ENCODE measurements at places on chromosomes 2 and 18. TPM values are rescaled to one million over a fixed set of nuclear protein-coding genes. Genes with fewer than 3 reads are reported as not detected.

- DNase-seq = no peak
These were observed 119.0 kb upstream of the CYRIA start for GRCh38 chr2:16784652-16785051.

DNA sequence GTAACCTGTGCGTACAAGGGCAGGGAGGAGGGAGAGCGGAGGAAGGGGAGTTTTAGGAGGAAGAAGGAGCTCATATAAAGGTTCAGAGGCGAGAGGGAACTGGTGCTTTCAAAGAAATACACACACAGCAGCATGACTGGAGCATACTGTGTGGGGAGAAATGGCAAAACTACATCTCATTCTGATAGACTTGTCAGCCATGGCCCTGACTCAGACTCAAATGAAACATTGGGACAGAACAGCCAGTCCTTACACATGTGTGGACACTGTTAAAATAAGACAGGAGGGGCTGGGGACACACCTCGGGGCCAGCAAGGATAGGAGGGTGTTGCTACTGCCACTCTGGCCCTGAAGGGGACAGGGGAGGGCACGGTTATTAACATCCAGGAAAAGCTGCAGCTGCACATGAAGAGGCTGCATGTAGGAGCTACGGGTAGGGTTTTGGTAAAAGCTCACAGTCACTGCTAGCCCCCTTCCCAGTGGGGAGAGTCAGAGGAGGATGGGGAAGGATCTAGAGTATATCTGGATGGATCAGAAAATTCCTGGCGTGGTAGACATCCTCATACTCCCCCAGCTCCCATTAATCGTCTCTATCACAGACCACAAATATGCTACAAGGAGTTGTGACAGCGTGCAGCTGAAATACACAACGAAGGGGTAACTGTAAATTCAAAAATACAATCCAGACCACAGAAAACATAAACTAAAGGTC is 110.5 kb downstream of the GATA6 start:
- no peak for DNase-seq

- DNase-seq = no peak
These were observed 1.6 kb upstream of the LPIN1 start for GRCh38 chr2:11744631-11745394.

DPY30 gene
- total RNA-seq = 58.8 TPM

DNA sequence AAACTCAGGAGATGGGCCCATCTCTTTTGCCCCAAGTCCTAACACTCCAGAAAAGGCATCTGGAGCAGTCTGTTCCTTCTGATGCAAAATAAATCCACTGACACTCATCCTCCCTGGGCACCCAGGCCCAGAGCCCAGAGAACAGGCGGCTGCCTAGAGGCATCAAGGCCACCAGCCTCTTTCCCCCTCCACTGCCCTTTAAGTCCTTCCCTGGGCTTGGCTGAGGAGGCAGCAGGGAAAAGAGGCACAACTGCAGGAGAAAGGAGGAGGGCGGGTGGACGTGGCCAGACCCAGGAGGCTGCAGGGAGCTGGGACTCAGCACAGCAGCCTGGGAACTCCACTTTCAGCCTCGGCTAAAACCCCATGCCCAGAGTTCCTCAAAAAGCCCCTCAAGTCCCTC is 99.7 kb upstream of the ID2 start:
- DNase-seq = no peak

GRCh38 chr18:57898506-57899124 is 95.5 kb upstream of the ATP8B1 start:
- DNase-seq = no peak

NEU2 gene
- total RNA-seq = not detected

- DNase-seq = no peak
These were observed 36.7 kb downstream of the EMX1 start for GRCh38 chr2:72953976-72954375.

- no peak for DNase-seq
These were observed 98.8 kb downstream of the RHBDD1 start for GRCh38 chr2:226934546-226935201.

- no peak for DNase-seq
These were observed 104.3 kb downstream of the FAM210A start for GRCh38 chr18:13621886-13622619.

B3GNT7 gene
- 1.2 TPM for total RNA-seq

DNA sequence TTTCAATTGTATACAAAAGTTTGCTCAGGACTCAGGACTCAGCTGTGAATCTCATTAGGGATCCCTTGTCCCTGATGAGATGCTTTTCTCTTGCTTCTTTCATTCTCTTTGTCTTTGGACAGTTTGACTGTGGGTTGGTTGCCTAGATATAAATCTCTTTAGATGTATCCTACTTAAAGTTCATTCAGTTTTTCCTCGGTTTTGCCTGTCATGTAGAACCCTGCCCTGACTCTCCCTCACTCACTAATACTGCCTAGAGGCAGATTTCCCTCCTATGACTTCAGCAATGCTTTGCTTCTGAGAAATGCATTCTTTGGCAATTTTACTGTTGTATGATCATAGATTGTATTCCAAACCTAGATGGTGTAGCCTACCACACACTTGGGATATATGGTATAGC is 421.4 kb upstream of the TCF4 start:
- DNase-seq = no peak

- DNase-seq = no peak
These were observed 25.7 kb downstream of the CCBE1 start for GRCh38 chr18:59671551-59671950.

- DNase-seq = no peak
These were observed 567.8 kb upstream of the KLHL29 start for GRCh38 chr2:22817197-22817596.

DNA sequence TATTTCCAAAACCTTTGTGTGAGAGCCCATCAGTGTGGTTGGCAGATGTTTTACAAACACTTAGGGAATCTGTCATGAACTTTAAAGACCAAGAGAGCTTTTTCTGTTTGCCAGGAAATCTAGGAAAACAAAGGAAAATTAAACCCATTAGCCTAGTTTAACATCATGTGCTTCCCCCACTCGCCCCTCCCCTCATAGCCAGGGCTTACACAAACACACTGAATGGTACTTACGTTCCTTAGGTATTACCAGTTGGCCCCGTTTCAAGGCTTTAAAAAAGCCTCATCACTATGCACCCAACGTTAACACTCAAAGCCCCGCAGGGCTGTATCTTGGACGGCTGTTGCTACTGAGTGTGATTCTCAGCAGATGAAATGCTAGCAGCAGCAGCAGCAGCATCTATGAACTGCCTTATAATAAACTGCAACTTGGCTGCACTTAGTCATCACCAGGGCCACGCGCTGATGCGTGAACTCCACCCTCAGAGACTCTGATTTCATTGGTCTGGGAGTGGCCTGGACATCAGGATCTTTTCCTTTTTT is 20.1 kb upstream of the TTC39C start:
- no peak for DNase-seq

KIAA2012 gene
- 0.47 TPM for total RNA-seq

DNA sequence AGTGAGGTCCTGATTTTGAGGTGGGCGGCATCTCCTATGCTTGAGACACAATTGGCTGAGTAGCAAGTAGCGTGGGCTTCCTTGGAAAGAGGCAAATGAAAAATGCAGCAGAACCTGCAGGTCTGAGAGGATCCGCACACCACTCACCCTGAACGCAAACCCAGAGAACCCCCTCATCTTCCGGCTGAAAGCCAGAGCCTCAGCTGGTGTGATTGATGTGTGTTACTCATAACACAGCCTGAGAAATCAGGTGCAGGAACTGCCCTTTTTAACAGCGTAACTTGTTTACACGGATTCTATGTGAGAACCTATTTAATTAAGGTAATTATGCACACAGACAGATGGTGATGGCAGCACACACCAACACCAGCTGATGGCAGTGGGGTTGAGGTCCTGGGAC is 123.4 kb downstream of the MRO start:
- DNase-seq = no peak

HOXD3 gene
- total RNA-seq = not detected

DNA sequence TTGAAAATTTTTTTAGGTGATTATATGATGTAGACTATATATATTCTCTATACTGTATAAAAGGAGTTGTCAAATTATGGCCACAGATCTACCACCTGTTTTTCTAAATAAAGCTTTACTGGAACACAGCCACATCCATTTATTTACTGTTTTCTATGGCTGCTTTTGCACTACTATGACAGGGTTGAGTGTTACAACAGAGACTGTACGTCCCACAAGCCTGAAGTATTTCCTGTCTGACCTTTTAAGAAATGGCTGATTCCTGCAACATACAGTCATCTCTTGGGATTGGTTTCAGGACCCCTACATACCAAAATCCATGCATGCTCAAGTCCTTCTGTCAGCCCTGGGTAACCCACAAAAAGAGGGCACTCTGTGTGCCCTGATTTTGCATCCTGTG is 508.3 kb downstream of the TSN start:
- no peak for DNase-seq

GRCh38 chr2:187445051-187445450 is 3.0 kb downstream of the CALCRL start:
- no peak for DNase-seq

GCKR gene
- 0.16 TPM for total RNA-seq

GRCh38 chr2:218867900-218868299 is 8.3 kb downstream of the WNT6 start:
- no peak for DNase-seq

GRCh38 chr2:30721668-30722647 is 85.3 kb downstream of the CAPN13 start:
- no peak for DNase-seq

PLGLB1 gene
- 6.2 TPM for total RNA-seq

- DNase-seq = no peak
These were observed 47.3 kb upstream of the OTX1 start for GRCh38 chr2:63003351-63003750.

DNA sequence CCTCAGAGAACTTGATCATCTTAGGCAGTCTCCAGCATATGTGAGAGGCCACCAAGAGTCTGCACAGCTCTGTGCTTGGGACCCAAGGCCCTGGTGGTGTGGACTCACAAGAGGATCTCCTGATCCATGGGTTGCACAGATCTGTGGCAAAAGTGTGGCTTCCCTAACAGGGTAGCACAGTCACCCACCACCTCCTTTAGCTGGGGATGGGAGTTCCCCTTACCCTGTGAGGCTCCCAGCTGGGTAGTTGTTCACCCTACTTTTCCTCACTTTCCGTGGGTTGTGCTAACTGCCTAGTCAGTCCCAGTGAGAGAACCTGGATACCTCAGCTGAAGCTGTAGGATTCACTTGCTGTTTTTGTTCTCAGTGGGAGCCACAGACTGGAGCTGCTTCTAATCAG is 123.7 kb downstream of the FTCDNL1 start:
- DNase-seq = no peak

DNA sequence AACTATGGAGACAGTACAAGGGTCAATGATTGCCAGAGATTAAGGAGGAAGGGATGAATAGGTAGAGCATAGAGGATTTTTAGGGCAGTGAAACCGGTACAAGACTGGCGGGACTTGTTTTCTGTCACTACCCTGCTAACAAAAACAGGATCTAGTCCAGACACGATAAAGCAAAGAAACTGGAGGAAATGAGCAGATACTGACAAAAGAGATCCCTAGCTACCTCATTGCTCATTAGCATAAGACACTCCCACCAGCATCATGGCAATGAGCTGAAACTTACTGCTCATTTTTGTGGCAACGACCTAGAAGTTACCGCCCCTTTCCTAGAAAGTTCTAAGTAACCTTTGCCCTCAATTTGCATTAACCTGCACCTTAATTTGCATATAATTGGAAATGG is 131.2 kb downstream of the ETAA1 start:
- DNase-seq = no peak

DNA sequence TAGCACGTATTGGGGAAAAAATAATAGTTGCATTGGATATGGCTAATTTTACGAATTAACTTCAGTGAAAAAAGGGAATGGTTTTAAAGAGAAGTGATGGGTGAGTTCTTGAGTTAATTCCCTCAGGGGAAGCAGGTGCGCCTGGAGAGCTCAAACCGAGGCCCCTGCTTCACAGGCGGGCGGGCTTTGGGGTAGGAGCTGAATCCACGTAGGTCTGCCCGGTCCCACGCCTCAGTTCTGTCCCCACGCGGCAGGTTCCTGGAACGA is 44.1 kb downstream of the GORASP2 start:
- DNase-seq = no peak

GRCh38 chr18:65659912-65660311 is 90.9 kb upstream of the CDH7 start:
- no peak for DNase-seq

RIT2 gene
- total RNA-seq = 21.8 TPM

MYCN gene
- total RNA-seq = 75.5 TPM

GRCh38 chr2:25362434-25363145 is 20.9 kb upstream of the DNMT3A start:
- no peak for DNase-seq

DNA sequence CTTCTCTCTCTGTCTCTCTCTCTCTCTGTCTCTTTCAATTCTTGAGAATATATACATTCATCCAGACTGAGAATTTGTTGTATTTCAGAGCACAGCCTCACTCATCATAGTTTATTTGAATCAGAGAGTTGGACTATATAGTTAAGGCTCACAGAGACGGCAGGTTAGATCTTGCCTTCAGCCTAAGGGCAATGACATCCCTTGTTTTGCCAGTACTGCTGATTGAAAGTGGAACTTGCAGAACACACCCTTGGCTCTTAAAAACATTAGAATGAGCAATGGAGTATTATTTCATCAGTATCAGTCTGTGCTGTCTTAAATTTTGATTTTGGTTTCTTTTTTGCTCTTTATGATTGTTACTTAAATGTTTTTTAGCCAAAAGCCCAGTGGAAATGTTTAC is 62.0 kb upstream of the DSG1 start:
- no peak for DNase-seq

DNA sequence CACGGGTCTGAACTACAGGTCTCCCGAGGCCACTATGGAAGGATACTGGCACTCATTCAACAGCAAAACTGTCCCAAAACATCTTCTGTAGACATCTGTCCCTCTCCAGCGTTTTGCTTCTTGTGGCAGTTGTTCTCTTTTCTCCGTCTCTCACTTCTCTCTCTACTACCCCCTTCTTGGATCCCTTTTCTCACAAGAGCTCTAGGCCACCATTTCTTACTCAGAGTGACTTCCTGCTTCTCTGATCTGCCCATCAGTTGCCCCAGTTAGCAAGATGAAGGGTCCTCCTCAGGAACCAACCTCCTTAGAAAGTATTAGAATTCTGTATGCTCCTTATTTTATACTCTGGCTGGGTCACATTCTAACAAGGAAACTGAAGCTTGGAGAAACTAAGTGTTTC is 32.6 kb downstream of the BCL2 start:
- no peak for DNase-seq

- DNase-seq = no peak
These were observed 14.1 kb downstream of the MERTK start for GRCh38 chr2:111912547-111912946.

SDC1 gene
- 9.0 TPM for total RNA-seq
